ENCODE measurements at places on chromosomes 16 and 17.

- peak; percentile 43 for DNase-seq
Measured at GRCh38 chr16:87661561-87661960, 59.3 kb downstream of the JPH3 start.

DNA sequence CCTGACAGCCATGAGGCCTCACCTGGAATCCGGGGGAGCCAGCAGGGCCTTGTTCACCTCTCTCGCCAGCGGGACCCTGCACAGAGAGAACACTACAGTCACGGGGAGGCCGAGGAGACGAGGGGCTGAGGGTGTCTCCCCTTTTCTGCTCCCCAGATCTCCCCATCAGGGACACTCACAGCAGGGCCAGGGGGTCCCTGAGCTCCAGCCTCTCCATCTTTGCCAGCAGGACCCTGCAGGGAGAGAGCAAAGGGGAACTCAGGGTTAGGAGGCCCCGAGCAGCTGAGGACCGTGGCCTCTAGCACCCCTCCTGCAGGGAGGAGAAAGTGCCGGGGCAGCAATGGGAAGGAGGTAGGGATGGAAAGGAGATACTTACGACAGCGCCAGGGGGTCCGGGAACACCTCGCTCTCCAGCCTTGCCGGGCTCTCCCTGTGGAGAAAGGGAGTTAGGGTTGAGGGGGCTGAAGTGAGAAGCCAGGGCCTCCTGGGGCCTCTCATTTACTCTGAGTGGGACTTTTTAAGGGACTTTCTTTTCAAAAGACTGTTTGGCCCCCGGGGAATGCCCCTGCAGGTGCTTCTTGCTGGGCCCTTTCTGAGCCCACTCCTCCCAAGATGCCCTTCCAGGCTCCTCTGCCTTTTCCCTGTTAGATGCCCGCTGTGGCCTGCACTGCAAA lies 8.7 kb downstream of the COL1A1 start:
- no peak for DNase-seq

DNA sequence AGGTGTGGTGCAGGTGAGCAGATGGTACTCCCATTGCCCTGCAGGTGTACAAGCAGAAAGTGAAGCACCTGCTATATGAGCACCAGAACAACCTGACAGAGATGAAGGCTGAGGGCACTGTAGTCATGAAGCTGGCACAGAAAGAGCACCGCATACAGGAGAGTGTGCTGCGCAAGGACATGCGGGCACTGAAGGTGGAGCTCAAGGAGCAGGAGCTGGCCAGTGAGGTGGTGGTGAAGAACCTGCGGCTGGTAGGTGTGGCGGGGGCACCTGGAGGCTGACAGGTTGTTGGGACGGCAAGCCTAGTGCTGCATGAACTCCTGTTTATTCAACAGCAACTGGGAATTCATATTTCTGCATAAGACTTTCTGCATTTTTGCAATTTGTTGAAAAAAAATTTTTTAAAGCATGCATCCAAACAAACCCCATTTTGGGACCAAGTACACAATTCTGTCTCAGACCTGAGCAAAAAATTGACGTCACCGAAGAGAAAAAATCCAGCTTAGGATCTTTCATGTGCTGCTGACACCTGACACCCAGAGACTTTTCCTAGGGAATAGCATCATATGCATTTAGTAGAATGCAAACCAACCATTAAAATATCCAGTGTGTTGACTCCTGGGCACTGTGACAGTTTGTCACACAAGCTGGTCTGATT lies 13.5 kb upstream of the DBNDD1 start:
- no peak for DNase-seq

GRCh38 chr17:43356999-43357398 lies 41.8 kb upstream of the ARL4D start:
- DNase-seq = no peak

GRCh38 chr16:57637424-57637823 lies 9.0 kb downstream of the ADGRG1 start:
- DNase-seq = peak; percentile 75

DNA sequence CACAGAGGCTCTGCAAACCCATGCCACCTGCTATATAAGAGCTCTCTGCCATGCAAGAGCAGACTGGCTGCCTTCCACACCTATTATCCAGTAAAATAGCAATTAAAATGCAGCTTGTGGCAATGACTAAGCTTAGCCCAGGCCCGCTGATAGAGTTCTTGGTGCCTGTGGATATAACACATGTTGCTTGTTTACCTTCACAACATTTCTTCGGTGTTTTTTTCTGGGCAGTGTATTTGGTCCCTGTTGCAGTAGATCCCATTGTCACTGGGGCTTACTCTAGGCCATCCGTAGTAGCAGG lies 63.5 kb downstream of the SPECC1 start:
- no peak for DNase-seq

DNA sequence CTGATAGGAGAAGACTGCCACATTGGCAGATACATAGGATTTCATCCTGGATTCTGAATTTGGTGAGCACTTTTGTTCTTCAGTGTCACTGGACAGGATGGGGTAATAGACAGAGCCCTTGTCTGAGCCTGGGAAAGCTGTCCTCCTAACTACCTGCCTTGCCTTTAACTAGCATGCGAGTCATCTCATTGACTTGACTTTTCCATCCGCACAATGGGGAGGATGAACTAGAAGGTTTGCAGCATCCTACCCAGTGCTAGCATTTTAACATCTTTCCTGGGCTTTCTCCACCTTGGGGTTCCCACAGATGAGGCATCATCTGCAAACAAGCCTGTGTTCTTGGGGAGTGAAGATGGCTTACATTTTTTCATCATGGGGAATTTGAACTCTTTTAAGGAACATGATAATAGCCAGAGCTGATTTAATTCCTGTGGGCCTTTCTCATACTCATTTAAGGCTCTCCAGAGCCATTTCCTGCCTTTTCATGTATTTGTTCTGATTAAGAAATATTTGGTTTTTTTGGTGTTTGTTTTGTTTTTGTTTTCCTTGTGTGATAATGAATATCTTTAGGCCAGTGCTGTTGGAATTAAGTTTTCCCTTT lies 139.5 kb downstream of the MSI2 start:
- DNase-seq = no peak

DNA sequence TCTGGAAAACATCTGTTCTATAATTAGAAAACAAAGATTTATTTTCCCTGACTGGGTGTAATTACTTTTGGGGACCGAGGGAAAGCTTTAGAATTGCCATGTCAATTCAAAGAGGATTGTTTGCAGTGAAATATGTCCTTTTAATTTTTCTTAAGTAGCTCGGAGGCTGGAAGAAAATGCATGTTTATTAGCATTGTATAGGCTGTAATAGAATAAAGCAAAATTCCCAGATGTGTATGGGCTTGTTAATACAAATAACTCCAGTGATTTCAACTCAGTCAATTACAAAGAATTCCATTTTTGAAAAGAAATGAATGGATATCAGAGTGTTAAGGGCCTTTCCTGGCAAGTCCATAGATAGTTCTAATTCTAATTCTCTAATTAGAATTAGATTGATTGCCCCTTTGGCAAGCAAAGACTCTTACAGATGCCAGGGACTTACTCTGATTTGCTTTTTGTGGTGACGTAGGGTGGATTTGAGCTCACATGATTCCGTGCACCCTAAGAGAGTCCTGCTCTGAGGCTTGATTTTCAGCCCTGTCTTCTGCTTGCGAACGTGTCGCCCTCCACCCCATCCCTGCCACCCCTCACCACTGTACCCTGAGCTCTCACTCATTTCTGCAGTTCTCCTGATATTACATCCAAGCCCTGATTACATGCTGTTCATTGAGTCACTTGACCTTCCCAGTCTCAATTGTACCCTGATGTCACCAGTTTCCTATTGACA lies 70.0 kb upstream of the FAM20A start:
- no peak for DNase-seq

DNA sequence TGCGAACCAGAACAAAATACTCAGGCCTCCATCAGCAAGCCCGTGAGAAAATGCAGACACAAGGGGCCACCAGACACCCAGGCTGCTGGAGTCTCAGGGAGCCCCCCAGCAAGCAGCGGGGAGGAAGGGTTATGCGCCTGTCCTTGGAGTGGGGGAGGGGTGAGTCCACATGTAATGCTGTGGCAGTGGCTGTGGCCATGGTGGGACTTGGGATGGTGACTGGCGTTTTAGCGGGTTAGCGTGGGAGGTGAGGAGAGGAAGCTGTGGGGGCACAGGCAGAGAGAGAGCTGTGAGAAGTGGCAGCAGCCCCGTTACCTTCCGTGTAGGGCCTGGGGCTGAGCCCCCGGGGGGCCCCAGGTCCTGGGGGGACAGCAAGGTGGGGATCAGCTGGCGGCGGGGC lies 58.3 kb downstream of the SRCIN1 start:
- DNase-seq = no peak

- no peak for DNase-seq
Measured at GRCh38 chr16:50692999-50693781, at the start of gene NOD2. Gene NOD2 (plus strand): TSS chr16:50693606. CDS start chr16:50699496, 5,890 bp downstream.

DNA sequence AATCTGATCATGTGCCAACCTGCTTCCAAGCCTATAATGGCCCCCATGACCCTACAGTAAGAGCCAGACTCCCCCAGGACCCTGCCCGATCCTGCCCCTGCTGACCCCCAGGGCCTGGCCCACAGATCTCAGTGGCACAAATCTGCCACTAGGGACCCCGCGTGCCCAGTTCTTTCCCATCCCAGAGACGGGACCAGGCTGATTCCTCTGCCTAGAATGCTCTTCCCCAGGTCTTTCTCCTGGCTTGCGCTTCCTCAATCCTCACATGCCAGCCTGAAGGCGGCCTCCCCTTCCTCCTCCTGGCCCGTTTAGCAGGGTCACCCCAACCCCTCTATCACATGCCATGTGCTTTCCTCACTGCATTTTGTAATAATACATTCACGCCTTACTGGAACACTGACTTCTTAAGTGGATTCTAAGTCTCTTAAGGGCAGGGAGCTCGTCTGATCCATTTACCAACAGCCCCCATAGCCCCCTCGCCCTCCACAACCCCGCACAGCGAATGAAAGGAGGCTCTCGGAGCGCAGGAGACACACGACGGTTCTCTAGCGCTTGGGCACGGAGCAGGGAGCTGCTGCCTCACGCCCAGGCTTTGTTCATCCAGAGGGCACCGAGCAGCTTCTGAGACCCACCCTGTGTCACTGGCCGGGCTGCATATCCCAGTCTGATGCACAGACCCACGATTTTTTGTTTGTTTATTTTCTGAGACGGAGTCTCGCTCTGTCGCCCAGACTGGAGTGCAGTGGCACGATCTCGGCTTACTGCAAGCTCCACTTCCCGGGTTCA lies 1.2 kb downstream of the TRIM65 start:
- peak; percentile 48 for DNase-seq

DNA sequence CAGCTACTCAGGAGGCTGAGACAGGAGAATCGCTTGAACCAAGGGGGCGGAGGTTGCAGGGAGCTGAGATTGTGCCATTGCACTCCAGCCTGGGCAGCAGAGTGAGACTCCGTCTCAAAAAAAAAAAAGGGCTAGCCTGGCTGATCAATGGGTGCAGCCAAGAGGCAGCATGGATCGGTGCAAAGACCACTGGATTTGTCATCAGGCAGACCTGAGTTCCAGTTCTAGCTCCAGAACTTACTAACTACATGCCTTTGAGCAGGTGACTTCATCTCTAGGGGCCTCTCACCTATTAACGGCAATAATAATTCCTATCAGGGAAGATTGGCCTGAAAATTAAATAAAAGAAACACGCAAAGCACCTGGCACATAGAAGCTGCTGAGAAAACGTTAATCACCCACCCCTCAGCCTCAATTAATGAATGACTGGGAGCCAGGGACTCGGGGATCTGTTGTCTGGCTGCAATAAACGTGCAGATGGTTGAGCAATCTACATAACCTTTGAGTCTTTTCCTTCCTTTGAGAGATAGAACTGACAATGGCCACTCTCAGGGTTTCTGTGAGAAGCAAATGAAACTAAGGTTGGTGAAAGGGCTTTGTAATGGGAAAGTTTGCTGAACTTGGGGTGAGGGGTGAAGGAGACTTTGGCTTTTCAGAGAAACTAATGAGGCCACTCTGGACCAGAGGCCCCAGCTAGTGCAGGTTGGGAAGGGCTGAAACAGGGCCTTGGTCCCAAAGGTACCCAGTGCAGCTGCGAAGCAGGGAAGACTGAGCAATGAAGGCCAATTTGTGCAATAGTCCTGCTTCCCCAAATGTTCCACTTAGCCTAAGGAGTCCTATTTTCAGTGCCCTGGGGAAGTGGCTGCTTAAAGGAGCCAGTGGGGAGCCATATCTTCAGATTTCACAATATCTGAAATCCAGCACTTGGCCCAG lies 7.6 kb downstream of the SEZ6L2 start:
- no peak for DNase-seq

DNA sequence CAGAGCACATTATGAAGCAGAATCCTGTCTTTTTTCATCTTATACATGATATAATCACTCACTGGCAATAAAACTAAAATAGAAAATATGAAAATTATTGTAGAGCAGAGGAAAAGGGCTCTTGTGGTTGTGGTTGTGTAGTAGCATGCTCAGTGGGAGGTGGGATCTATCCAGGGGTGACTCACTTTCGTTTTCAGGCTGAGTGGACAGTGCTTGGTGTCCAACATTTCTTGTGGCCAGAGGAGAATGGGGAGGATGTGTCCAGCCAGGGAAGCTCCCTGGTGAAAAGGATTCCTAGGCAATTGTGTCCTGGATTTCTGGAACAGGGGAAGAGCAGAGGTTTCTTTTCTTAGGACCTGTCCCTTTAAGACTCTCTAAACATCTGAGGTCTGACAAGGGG lies 31.9 kb upstream of the CPHXL start:
- DNase-seq = no peak

DNA sequence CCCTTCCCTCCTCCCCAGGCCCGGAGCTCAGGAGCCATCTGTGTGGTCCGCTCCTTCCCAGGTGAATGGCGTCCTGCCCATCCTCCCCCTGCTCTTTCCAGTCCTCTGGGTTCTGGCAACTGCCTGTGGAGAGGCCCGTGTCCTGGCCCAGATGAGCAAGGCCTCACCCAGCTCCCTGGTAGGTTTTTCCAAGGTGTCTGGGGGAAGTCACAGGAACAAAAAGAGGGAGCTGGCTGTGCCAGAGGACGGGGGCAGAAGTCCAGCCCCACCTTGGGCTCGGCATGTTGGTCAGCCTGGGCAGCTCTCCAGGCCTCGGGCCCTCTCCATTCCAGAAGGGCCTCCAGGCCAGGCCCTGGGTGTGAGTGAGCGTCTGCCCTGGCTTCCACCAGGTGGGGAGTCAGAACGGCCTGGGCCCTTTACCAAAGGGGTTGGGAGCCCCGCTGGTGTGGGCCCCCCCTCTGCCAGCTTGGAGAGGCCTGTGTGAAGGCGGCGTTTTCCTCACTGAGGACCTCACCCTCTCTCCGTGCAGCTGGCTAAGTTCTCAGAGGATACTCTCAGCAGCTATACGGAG lies 25.1 kb downstream of the CASKIN2 start:
- no peak for DNase-seq

GRCh38 chr16:27284865-27285675 lies 16.5 kb upstream of the NSMCE1 start:
- no peak for DNase-seq

DNA sequence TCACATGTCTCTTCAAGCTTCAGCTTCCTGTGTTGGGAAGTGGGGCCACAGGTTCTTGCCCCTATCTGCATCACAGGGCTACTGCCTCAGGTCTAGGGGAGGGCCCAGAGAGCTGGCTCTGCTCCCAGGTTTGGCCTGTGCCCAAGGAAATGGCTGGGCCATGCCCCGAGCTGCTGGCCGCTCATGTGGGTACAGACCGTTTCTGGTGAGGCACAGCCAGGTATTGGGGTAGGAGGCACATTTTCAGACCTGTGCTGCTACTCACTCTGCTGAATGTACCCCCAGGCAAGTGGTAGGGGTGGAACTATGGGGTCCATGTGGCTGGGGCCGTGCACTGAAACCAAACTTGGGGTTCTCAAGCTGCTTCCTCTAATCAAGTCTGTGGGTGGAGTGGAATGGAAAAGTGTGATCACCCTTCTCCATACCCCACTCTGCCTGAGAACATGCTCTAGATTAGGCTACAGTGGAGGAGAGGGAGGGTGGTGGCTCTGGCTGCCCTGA lies 4.6 kb downstream of the GAS2L2 start:
- peak; percentile 20 for DNase-seq
